ENCODE measurements at places on chromosomes 3 and 15. TPM values are rescaled to one million over a fixed set of nuclear protein-coding genes. Genes with fewer than 3 reads are reported as not detected.

DNA sequence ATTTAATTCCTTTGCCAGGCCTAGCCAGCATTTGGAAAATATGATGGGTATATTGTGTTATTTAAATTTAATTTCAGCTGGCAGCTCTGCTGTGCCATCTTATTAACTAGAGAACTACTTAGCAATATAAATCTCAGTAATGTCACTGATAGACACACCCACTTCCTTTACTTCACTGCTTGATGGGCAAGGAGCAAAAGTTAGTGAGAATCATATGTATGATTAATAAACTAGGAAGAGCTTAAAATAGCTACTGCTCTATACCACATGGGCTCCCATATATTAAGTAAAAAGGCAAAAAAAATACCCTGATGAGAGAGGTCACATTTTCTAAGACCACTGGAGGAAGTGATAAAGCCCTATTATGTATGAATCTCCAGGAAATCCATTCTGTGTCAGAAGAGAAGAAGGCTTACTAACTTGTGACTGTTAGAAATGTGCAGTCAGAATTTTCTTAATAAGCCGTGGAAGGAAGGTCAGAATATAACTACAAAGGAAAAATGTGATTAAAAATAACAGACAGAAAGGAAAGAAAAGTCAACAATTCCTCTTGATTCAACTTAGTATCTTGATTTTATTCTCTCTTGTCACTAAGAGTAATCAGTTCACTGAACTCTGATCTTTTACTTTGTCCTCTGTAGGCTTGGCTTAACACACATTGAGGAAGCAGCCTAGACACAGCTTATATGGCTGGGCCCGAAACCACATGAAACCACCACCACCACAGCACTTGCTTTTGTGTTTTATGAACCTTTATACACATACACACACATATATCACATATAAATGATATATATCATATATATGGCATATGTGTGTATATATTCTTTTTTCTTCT lies 1233.9 kb upstream of the ALCAM start:
- H3K4me3 ChIP-seq, result no peak overlapping the region
- DNase-seq, result no peak
- no peaks in the 10 kb centered on the region for H3K36me3 ChIP-seq

The SLC27A2 gene
- 12.3 TPM for total RNA-seq

- peaks cover 22% of the 10 kb centered on the region for H3K4me1 ChIP-seq
- no peaks in the 10 kb centered on the region for H3K27me3 ChIP-seq
- no peak overlapping the region for H3K27ac ChIP-seq
- DNase-seq, result no peak
These were observed 11.1 kb downstream of the RIOX2 start for GRCh38 chr3:97960993-97961766.

DNA sequence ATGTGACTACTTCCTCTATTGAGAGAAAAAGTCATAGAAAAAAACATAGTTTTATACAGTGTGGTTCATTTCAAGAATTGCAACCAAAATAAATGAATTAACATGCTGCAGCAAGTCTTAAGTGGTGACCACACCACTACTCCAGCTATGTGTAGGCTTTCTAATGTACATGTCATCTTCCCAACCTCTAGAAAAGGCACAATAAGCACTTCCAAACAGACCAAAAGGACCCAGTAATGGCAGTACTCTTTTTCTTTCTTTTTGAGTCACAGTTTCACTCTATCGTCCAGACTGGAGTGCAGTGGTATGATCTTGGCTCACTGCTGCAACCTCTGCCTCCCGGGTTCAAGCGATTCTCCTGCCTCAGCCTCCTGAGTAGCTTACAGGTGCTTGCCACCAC lies 219.3 kb upstream of the KBTBD8 start:
- no peak overlapping the region for H3K4me3 ChIP-seq
- H3K4me1 ChIP-seq, result no peaks in the 10 kb centered on the region
- DNase-seq, result no peak
- H3K27me3 ChIP-seq, result no peaks in the 10 kb centered on the region

DNA sequence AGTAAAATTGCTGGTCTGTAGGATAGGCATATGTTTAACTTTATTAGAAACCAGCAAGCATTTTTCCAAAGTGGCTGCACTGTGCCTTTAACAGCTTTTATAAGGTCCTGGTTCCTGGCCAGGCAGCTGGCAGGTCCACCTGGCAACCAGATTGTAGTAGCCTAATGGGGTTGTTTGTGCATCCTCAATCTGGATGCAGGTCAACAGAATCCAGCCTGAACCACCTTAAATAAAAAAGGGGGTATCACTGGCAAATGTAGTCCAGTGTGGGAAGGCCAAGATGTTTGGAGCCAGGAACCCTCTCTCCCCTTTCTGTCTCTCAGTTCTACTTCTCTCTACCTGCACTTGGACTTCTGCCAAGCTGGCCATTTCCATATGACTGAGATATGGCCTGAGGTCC lies 200.3 kb downstream of the ZNF621 start:
- H3K27ac ChIP-seq, result no peak overlapping the region
- H3K4me1 ChIP-seq, result peaks cover 10% of the 10 kb centered on the region
- H3K4me3 ChIP-seq, result no peak overlapping the region
- no peaks in the 10 kb centered on the region for H3K27me3 ChIP-seq
- no peak for DNase-seq
